ENCODE measurements at places on chromosomes 6 and 20. TPM values are rescaled to one million over a fixed set of nuclear protein-coding genes. Genes with fewer than 3 reads are reported as not detected.

DNA sequence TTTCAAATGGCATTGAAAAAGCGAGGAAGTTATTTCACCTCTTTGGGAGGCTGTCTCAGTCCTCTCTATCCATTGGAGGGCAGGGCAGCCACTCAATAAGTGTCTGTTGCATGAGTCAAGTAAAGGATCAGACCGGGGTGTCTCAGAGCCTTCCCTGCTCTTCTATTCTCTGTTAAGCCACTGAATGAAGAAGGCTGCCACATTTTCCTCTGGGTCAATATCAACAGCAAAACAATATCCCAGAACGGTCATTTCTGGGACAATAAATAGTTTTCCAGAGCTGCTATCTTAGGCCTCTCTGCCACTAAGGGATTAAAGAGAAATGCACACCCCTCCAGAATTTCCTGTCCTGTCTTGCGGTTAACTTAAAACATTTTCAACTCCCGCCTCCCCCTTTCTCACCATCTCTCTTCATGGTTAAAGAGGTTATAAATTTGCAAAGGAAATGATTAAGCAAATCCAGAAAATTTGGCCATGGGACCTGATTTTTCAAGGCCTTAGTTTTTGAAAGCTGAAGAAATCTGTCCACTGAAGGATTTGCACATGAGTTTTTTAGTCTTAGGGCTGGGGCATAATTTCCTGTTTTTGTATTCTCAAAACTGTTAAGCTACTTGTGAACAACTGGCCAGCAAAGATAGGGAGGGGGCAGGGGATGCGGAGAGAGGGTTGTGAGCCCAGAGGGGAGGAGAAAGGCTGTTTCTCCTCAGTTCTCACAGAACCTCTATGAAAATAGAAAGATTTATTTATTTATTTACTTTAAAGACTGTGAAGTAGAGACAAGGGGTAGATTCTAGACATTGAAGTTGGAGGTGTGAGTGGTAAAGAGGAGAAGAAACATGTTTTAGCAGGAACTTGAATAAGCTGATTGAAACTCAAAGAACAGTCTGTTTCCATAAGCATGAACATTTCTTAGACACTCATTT is 135.7 kb downstream of the BCAS1 start:
- no peaks in the 10 kb centered on the region for H3K27me3 ChIP-seq
- H3K4me1 ChIP-seq: peaks cover 42% of the 10 kb centered on the region
- H3K4me3 ChIP-seq: no peak overlapping the region
- peak overlapping the region; percentile 23 for H3K27ac ChIP-seq
- peak; percentile 35 for DNase-seq
- H3K36me3 ChIP-seq: no peaks in the 10 kb centered on the region

HLA-DPA1 gene
- 78.3 TPM for total RNA-seq

GRCh38 chr6:69019832-69020231 is 384.8 kb downstream of the ADGRB3 start:
- no peak for DNase-seq
- H3K27ac ChIP-seq: no peak overlapping the region
- no peaks in the 10 kb centered on the region for H3K4me1 ChIP-seq
- no peaks in the 10 kb centered on the region for H3K27me3 ChIP-seq

MUCL3 gene
- not detected for total RNA-seq

DNA sequence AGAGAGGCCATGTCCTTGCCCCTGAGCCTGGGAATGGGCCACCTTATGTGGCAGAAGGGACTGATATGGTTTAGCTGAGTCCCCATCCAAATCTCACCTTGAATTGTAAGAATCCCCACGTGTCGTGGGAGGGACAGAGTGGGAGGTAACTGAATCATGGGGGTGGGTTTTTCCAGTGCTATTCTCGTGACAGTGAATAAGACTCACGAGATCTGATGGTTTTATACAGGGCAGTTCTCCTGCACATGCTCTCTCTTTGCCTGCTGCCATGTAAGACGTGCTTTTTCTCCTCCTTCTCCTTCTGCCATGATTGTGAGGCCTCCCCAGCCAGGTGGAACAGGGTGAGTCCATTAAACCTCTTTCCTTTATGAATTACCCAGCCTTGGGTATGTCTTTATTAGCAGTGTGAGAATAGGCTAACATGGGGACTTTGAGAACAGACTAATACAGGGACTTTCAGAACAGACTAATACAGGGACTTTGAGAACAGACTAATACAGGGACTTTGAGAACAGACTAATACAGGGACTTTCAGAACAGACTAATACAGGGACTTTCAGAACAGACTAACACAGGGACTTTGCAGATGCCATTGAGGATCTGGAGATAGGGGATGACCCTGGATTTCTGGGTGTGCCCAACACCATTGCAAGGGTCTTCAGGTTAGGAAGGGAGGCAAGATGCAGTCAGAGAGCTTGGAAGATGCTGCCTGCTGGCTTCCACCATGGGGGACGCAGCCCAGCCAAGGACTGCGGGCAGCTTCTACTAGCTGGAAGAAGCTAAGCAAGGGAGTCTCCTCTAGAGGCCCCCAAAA is 86.9 kb downstream of the RAMACL start:
- no peak for DNase-seq
- H3K4me3 ChIP-seq: no peak overlapping the region
- no peaks in the 10 kb centered on the region for H3K4me1 ChIP-seq
- no peak overlapping the region for H3K27ac ChIP-seq
- H3K36me3 ChIP-seq: peaks cover 45% of the 10 kb centered on the region

- H3K27me3 ChIP-seq: no peaks in the 10 kb centered on the region
- H3K27ac ChIP-seq: no peak overlapping the region
- no peak overlapping the region for H3K4me3 ChIP-seq
- DNase-seq: no peak
These were observed 235.9 kb downstream of the CDH4 start for GRCh38 chr20:61487997-61488371.

DNA sequence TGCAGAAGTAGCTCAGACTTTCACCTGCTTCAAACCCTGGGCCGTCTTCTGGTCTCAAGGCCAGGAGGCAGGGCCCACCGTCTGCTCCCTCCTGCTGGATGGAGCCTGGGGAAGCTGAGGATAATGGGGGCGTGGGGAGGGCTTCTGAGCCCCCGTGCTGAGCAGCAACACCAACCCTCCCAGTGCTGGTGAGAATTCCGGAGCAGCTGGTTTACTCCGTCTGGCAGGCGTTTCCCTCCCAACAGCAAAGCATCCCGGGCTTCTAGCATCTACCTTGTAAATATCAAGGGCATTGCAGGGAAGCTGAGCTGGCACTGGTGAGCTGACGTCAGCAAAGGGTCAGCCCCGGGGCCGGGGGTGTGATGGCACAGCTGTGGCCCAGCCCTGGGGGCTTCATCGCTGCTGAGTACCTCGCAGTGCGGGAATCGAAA is 16.8 kb upstream of the CHRNA4 start:
- H3K4me3 ChIP-seq: no peak overlapping the region
- no peak for DNase-seq
- no peaks in the 10 kb centered on the region for H3K36me3 ChIP-seq

DNA sequence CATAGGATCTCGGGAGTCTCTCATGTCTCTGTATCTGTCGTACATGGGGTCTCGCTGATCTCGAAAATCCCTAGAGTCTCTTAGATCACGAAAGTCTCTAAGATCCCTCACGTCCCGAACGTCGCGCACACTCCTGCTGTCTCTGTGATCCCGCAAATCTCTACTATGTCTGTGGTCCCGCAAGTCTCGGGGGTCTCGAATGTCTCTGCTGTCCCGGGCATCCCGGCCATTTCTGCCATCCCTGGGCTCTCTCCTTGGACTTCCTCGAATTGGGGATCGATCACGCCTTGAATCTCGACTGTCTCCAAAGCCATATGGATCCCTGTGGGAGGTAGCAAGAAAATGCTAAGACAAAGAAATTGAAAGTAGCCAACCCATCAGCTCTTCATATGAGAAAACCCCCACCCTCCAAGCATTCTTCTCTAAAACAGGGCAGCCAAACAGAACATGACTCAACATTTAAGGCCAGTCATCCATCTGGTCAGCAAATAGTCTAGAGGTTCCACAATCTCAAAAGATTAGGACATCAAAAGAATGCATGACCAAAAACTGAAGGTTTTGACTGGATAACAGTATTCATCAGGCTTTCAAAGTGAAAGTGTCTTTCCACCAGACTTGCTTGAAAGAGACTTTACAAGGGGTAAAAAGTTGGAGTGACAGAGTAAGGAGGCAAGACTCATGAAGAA is 19.4 kb downstream of the NCOA5 start:
- DNase-seq: no peak
- H3K4me1 ChIP-seq: no peaks in the 10 kb centered on the region
- no peak overlapping the region for H3K27ac ChIP-seq
- no peaks in the 10 kb centered on the region for H3K27me3 ChIP-seq
- H3K4me3 ChIP-seq: no peak overlapping the region

BTNL2 gene
- not detected for total RNA-seq

GRCh38 chr20:25551413-25552215 is 33.7 kb downstream of the NINL start:
- H3K4me3 ChIP-seq: no peak overlapping the region
- no peaks in the 10 kb centered on the region for H3K36me3 ChIP-seq
- H3K4me1 ChIP-seq: peaks cover 17% of the 10 kb centered on the region
- no peak for DNase-seq
- H3K27me3 ChIP-seq: no peaks in the 10 kb centered on the region

- no peak overlapping the region for H3K27ac ChIP-seq
- DNase-seq: no peak
- no peaks in the 10 kb centered on the region for H3K36me3 ChIP-seq
- H3K27me3 ChIP-seq: no peaks in the 10 kb centered on the region
- no peak overlapping the region for H3K4me3 ChIP-seq
- peaks cover under 1% of the 10 kb centered on the region for H3K4me1 ChIP-seq
These were observed 7.5 kb upstream of the CD164 start for GRCh38 chr6:109389650-109390274.

RIMS4 gene
- total RNA-seq: 4.3 TPM

DNA sequence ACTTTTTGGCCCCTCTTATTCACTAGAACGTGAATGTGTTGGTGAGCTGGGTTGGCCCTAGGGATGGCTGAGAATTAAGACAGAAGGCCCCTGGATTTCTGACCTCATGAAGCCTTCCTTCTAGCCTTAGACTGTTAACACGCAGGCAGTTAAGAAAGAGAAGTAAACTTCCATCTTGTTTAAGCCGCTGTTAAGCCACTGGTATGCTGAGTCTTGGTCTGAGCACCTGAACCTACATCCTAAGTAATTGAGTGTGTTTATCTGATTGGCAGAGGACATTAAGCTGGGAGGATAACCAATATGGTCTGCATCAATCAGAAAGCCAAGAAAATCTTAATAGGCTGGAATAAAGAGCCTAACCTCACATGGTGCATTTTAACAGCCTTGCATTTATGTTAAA is 535.0 kb upstream of the ARID1B start:
- H3K27ac ChIP-seq: no peak overlapping the region
- H3K4me1 ChIP-seq: no peaks in the 10 kb centered on the region
- H3K4me3 ChIP-seq: no peak overlapping the region
- no peak for DNase-seq
- H3K36me3 ChIP-seq: no peaks in the 10 kb centered on the region

DNA sequence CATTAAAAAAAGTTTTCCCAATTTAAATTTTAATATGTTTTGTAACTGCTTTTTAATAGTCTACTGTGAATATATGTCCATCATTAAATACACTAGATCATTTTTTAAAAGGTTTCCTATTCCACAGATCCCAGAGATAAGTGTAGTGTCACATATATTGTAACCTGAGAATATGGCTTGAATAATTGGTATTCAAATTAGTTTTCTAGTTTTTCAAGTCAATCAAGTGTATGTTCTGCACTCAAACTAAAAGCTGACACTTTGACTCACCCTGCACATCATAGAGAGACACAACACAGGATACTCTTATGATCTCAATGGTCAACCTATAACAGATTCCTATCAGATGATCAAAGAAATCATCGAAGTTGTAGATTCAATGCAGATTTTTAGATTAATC is 49.1 kb downstream of the ZHX3 start:
- H3K27me3 ChIP-seq: no peaks in the 10 kb centered on the region
- no peak for DNase-seq
- H3K4me3 ChIP-seq: no peak overlapping the region
- H3K36me3 ChIP-seq: peaks cover 6% of the 10 kb centered on the region

DNA sequence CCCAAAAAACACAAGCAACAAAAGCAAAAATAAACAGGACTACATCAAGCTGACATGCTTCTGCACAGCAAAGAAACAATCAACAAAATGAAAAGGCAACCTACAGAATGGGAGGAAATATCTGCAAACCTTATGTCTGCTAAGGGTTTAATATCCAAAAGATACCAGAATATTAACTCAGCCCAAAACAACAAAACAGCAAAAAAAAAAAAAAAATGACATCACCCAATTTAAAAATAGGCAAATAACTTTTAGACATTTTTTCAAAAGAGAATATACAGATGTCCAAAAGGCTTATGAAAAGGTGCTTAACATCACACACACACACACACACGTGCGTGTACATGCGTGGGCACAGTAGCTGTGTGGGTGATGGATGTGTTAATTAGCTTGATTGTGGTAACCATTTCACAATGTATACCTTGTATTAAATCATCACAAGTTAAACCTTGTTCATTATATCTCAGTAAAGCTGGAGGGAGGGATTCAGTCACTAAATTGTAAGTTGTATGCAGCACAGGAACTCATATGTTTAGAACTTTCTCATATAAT is 52.4 kb downstream of the QKI start:
- H3K36me3 ChIP-seq: no peaks in the 10 kb centered on the region
- H3K27ac ChIP-seq: no peak overlapping the region
- H3K4me3 ChIP-seq: no peak overlapping the region
- no peaks in the 10 kb centered on the region for H3K27me3 ChIP-seq
- no peaks in the 10 kb centered on the region for H3K4me1 ChIP-seq

DNA sequence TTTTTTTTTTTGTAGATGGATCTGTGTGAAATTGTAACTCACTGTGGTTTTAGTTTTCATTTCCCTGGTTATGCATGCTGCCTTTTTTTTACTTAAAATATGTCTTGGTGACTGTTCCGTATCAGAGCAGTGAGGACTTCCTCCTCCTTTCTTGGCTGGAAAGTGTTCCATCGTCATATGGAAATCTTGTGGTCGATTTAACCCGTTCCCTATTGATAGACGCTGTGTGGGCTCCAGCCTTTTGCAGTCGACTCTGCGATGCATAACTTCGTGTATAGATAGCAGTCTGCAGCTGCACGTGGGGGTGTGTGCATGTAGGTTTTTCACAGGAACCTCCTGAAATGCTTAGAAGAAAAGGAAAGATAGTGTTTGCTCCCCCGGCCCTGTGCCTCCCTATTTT is 28.1 kb upstream of the PNPLA1 start:
- DNase-seq: no peak
- no peak overlapping the region for H3K27ac ChIP-seq
- no peak overlapping the region for H3K4me3 ChIP-seq
- H3K4me1 ChIP-seq: no peaks in the 10 kb centered on the region
